OCI-LY7 (cell line): ENCODE measurements at places on chromosomes 2 and 18.
A peak's percentile ranks its signal among the peaks of the same experiment; 100 is the strongest.

DNA sequence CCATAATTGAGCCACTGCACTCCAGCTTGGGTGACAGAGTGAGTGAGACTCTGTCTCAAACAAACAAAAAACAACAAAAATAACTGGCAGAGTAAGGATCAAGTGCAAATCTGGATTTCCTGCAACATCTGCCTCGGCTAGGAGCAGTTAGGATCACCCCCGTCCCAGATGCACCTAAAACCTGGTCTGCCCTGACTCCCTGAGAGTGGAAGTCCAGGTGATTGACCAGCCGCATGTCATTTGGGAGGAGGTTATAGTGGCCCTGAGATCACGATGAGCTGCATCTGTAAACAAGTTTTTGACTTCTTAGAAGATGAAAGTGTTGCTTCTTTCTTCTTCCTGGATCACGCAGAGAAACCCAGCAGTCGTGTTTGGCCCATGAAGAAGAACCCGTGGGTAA lies 5.0 kb upstream of the ESPNL start:
- no peak for DNase-seq

GRCh38 chr2:150624001-150624401 lies 136.5 kb upstream of the RND3 start:
- no peak for DNase-seq

- no peak for DNase-seq
Measured at GRCh38 chr18:79564441-79564840, 115.2 kb upstream of the CTDP1 start.

DNA sequence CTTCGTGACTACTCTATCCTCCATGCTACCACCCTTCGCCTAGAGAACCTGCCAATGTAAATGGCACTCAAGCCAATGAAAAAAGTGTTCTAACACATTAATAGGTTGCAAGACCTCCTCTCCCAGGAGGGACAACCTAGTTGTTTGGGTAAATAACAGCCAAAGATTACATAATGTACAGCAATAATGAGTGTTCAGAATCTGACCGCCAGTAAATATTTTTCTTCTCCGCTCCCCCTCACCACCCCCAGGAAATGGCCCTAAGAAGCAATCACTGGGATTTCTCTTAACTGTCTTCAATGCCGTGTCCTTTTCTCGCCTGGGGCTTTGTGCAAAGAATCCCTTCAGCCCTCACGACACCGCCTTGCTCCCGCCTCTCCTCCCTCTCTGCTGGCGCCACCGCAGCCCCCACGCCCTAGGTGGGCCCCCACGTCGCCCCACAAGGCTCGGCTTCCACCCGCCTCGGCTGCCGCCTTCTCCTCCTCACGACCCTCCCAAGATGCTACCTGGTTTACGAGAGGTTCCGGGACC lies 458 bp downstream of the HYCC2 start:
- peak; percentile 32 for DNase-seq

GRCh38 chr2:187874786-187875185 lies 320.6 kb upstream of the TFPI start:
- no peak for DNase-seq

DNA sequence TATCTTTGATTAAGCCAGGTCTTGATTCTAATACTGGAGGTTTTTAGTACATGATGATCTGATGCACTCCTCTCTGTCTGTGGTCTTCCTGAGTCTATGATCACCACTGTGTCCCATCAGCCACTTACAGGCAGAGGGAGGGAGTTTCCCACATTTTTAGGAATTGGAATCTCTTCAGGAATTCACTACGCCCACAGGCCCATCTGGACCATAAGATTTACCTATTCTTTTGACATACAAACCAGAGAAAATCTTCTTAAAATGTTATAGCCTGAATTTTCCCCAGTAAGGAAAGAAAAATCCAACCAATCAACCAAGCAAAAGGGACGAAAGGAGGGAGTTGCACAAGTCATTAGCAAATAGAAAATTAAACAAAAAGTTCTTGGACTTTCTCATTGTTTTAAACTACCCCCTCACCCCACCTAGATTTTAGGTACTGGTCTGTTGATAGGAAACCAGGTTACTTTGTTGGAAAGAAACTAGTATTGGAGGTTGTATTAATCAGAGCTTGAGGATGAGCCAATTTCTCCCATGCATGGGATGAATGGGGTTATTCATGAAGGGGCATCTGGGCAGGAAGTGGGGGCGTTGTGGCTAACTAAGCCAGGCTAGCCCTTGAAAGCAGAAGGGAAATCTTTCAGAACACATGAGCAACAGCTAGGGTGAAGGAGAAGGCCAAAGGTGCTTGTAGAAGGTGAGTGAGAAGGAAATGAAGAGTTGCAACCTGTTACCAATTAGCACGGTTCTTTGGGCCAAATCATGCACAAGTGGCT lies 328.2 kb upstream of the MEX3C start:
- no peak for DNase-seq

- DNase-seq: no peak
Measured at GRCh38 chr2:197784956-197785941, at the start of gene BOLL. TSS of gene BOLL (minus strand) at chr2:197785319. CDS start at chr2:197781850, 3,469 bp downstream.

- no peak for DNase-seq
Measured at GRCh38 chr2:44296653-44297052, 21.4 kb downstream of the SLC3A1 start.

GRCh38 chr2:165961818-165962217 lies 8.2 kb upstream of the TTC21B start:
- DNase-seq: no peak

DNA sequence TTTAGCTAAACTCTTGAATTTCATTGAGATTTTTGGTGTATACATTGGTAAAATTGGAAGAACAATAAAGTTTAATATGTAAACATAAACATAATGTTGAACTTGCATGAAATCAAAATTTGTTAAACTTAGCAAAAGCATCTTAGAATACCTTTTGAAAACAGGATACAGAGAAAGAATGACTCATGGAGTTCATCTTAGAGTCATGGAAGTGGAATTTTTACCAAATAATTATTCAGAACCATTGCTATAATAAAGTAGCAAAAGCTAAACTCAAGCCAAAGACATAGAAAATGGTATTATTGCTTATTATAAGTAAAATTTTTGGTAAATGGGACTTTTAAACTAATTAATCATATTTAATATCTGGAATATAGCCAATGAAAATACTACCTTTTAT lies 841.6 kb upstream of the SLC39A10 start:
- no peak for DNase-seq

GRCh38 chr2:187037310-187037709 lies 188.3 kb upstream of the ZSWIM2 start:
- DNase-seq: no peak

GRCh38 chr2:23653326-23653725 lies 268.3 kb downstream of the KLHL29 start:
- no peak for DNase-seq

GRCh38 chr2:114139542-114139941 lies 249.7 kb downstream of the ACTR3 start:
- DNase-seq: no peak

- DNase-seq: no peak
Measured at GRCh38 chr2:226845386-226846116, 9.7 kb downstream of the RHBDD1 start.

- DNase-seq: no peak
Measured at GRCh38 chr2:38442643-38443541, 65.8 kb upstream of the ATL2 start.

DNA sequence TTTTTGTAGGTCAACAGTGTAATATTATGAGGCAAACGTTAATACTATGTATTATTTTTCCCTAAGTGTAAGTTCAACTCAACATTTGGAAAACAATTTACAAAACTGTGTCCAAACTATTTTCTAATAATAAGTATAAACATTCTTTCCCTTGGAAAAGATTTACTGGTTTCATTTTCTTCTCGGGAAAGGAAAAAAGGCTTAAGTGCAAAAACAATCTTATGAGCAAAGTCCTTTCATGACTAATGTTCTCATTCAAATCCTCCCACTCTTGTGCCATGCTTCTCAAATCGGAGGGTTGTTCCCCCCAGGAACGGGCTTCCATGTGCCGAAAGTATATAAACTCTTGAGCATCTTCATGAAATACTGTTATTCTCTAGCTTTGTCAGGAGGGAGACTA lies 19.8 kb upstream of the L3MBTL4 start:
- no peak for DNase-seq

- no peak for DNase-seq
Measured at GRCh38 chr2:110167326-110168000, 37.4 kb downstream of the NPHP1 start.

- DNase-seq: peak; percentile 94
Measured at GRCh38 chr2:46983065-46983801, 67.6 kb upstream of the MCFD2 start.

- DNase-seq: no peak
Measured at GRCh38 chr2:51697095-51697494, 665.2 kb upstream of the NRXN1 start.

DNA sequence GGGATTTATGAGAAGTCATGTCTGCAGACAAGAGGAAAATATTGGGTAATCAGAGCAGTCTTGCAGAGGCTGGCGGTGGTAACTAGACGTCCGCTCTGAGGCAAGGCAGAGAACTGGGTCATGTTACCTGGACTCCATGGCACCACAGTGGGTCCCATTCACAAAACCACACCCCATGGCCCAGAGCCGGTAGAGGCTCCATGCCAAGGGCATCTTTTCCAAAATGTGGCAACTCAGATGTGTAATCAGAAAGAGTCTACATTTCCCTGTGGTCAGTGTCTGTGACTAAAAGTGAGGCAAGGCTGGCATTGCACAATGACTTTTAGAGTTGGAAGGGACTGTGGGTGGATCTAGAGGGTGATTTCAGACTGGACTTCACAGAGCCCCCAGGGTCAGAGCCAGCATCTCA lies 113.1 kb downstream of the MREG start:
- no peak for DNase-seq

DNA sequence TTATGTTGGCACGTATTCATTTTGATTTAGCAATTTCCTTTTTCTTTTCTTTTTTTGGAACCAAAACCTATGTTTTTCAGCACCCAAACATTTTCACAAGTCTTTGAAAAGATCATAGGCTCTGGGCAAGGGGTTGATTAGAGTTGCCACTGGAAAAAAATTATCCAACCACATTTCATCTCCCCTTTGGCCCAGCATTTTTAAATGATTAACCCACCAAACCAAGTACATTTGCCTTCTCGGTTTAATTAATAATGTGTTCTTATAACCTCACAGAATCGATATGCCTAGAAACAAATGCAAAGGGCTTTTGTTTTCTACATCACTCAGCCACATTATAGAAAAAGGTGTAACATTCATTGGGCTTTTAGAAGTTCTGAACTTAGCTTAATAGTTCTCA lies 66.1 kb downstream of the CHST9 start:
- DNase-seq: no peak

DNA sequence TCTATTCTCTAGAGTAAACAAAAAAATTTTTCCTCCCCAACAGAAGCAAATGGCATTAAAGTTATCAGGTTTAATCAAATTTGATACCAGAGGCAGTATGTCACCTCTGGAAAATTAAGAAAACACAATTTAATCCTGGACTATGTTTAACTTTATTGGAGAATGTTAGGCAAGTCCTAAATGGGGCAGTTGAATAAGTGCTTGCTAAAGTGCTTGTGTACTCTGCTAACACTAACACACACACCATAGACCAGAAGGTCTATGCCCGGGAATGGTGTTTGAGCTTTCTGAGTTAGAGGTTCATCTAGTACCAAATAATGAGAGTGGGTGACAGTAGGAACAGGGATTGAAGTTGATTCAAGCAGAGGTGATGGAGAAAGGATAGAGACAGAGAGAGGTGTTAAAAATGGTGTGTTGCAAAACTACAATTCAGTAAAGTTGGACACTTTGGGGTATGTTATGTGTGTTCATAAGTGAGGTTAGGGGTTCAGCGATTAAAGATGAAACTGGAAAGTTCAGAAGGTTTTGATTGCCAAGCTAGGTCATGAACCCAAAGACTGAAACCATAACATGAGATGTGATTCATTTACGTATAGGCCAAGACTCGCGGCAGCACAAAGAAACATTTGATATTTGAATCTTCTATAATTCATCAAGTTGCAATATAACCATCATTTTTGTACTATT lies 40.5 kb upstream of the PEX13 start:
- DNase-seq: no peak

GRCh38 chr2:13115643-13116042 lies 398.9 kb downstream of the TRIB2 start:
- no peak for DNase-seq

DNA sequence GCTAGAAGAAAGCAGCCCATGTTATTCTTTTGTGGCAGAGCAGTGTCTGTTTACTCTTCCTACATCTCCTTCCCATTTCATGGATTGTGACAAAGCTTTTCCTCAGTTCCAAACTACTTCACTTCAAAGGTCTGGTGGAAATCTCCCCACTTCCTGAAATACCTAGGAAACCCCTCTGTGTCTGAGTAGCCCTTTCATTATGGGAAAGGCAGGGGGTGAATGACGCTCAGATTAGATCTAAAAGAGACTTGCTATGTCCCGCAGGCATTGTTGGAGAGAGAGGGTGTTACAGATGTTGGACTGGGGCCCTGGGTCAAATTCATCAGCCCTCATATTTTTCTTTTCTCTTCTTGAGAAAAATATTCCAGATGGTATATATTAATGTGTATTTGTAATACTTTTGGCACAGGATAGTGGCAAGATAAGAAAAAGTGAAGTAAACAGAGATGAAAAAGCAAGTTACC lies 675.0 kb downstream of the IRS1 start:
- DNase-seq: no peak

- DNase-seq: no peak
Measured at GRCh38 chr2:15230599-15231192, 330.4 kb downstream of the NBAS start.

DNA sequence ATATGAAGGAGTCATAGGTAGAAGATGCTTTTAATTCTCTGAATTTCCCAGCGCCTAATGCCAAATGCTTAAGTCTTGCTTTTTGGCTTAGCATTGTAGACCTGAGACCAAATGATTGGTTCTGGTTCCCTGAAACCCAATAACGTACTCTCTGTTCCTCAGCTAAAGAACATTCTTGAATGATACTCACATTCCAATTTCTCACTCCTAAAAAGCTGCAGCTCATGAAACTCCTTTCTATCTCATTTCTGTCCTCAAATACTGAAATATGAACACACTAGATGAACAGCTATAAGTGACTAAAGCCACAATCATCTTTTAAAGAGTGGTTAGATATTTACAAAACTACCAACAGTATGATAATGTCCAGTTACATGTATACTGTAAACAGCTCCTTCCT lies 272.1 kb downstream of the SLC8A1 start:
- DNase-seq: no peak

GRCh38 chr2:203062126-203062525 lies 47.5 kb downstream of the NBEAL1 start:
- no peak for DNase-seq

DNA sequence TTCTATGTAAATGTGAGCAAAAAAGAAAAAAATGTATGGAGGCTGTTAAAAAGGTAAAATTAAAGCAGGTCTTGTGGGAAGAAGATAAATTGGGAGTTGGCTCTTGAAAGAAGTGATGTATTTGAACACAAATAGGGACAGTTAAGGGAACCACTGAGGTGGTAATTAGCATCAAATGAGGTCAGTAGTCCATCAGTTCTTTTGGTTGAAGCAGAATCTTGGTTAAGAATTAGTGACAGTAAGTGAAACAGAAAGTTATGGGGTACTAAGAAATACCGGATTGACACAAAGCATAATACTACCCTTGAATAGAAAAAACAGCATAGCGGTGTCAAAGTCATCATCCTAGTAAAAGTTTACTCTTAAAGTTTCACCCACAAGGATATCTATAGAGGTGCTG lies 352.6 kb upstream of the VRK2 start:
- no peak for DNase-seq
